ENCODE measurements at places on chromosomes 4 and X.

DNA sequence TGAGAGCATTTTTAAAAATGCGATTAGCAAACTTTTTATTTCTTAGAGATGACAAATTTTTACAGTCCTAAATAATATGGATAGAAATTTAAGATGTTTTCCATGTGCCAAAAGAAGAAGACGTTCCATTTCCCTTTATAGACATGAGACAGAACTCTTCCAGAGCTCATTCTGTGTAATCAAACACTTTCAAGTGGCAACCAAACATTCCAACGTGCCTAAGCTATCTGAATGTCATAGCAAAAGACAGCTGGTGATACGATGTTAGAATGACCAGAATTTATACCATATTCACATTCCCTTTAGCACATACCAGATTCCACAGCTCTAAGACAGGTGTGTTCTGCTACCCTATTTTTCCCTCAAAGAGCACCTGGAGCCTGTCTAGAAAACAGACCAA is 133.2 kb downstream of the ENOX2 start:
- DNase-seq: no peak

GRCh38 chr4:182897601-182898478 is 19.3 kb downstream of the DCTD start:
- no peak for DNase-seq

DNA sequence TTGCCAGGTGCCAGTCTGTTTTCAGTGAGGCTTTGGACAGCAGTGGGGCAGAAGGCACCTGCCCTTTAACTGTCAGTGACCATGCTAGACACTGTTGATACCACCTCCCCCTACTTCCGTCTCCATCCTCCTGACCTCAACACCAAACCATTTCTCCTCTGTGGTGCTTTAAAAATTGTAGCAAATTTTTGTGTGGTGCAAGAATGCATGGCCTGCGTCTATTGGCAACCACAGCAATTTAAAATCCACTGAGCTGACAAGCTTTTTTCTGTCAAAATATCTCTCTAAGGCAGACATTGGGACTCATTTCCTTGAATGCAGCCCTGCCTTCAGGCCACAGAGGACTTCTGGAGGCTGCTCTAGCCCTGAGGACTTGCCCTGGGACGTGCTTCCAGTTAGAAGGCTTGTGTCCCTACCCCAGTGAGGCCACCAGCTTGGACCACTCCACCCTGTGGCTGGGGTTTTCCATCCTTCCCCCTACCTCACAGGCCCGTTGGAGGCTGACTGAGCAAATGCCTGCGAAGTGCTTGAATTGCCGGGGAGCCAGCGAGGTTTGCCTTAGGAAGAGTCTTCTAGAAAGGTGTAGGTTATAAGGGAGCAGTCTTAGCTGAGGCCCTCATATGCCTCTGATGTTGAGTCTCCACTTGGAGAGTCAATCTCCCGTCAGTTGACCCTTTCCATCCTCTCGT is 6.9 kb downstream of the PRRG3 start:
- DNase-seq: no peak

GRCh38 chr4:1192091-1192492 is 19.7 kb upstream of the SPON2 start:
- DNase-seq: no peak

DNA sequence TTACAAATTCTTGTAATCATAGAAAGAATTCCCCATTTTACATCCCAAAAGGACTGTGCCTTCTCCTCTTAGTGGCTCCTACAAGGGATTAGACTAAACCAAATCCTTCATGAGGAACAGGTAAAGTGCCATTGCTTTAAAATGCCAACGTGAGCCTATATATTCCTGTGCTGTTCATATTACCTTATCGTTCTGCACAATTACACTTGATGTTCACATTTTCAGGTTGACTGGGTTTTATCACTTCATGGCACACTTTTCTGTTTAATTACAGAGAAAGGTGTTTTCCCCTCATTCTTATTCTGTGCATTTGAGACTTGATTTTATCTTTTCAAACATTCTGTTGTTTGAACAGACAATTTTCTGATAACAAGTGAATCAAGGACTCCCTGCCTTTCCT is 645.6 kb upstream of the FTHL17 start:
- no peak for DNase-seq
